ENCODE measurements at places on chromosomes 1 and 21.

- no peak for DNase-seq
These were observed 6.8 kb upstream of the IFNAR1 start for GRCh38 chr21:33317786-33318486.

DNA sequence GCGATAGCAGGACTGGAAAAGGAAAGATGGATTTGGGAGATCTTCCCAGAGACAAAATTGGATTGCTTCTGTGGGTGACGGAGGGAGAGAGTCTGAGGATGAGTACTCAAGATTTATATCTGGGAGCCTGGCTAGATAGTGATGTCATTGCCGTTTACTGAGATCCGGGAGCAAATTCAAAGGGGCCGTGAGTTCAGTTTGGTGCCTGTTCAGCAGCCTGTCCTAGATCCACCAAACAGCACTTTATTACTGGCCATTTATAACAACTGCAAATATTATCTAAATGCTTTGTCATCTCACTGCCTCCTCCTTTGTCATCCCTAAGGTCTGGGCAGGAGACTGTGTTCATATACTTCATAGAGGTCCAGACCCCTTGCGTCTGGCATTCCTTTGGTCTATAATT, 29.2 kb downstream of the MAPKAPK2 start:
- DNase-seq, result peak; percentile 87

DNA sequence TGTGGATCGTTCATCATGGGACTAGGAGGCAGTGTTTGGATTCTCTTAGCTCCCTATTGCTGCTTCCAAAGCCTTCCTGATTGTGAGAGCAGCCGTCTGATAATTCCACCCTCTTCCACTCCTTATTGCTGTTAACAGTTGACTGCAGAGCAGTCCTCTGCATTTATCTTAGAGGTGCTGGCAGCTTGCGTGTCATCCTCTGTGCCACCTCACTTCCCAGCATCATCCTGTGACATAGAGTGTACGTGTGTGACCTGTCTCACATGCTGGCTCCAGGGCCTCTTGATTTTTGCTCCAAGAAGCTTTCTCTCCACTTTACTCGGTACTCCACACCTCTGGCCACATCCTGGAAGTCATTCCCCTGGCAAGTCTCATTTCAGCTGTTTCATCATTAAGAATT, 53.0 kb upstream of the DYNLT5 start:
- DNase-seq, result peak; percentile 17

- no peak for DNase-seq
These were observed 1.7 kb upstream of the IBA57 start for GRCh38 chr1:228163776-228164519.

GRCh38 chr1:19418503-19418971, 66.8 kb downstream of the CAPZB start:
- peak; percentile 51 for DNase-seq

- no peak for DNase-seq
These were observed 41.0 kb downstream of the MFSD2A start for GRCh38 chr1:39995973-39996393.

DNA sequence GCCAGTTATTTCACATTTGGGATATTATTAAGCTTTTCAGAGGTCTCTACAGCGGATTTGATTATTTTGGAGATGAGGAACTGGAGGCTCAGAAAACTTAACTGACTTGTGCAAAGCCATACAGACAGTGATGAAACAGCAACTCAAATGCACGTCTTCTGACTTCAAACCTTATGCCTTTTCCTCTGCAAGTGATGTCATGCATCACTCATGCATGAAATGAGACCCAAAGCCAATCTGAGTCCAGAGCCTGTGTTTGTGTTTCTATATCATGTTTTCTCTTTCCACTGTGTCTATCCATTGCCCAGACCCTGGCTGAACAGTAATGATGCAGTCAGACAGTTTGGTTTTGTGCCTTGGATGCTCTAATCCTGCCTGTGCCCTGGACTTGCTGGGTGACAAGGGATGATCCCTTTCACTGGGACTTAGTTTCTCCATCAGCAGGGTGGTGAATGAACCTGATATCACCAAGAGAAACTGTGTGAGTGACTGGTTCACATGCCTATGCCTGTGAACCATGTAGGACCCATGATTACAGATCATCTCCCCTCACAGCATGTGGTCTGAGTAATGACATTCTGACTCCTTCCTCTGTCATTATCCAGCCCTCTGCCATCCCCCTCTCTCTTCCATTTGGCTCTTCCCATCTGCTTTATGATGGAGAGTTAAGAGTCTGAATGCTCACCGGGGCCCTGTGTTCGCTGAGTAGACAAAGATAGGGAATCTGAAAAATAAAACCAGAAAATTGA, 33.4 kb downstream of the SLAMF6 start:
- no peak for DNase-seq

DNA sequence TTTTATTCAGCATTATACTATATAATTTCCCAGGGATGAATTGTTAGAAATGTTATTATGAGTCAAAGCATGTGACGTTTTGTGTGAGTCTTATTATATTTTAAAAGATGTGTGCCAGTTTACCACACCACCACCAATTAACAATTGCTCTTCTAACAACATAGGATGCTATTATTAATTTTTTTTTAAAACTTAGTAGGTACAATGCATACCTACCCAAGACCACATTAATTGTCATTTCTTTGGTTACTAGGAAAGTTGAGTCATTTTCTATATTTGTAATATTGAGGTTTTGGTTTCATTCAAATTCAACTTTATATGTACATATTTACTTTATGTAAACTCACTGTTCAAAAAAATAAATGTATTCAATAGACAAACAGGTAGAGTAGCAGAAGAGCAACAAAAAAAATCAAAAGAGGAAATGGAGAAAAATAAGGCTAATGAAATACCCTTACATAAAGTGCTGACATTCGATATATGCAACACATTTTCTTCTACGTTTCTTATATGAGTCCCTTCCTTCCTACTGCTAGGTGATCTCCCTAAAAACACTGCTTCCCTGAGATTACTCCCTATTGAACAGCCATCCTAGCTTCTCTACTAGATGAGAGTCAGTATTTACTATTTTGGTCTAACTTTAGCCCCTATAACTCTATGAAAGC, 9.6 kb downstream of the GCLM start:
- DNase-seq, result no peak

DNA sequence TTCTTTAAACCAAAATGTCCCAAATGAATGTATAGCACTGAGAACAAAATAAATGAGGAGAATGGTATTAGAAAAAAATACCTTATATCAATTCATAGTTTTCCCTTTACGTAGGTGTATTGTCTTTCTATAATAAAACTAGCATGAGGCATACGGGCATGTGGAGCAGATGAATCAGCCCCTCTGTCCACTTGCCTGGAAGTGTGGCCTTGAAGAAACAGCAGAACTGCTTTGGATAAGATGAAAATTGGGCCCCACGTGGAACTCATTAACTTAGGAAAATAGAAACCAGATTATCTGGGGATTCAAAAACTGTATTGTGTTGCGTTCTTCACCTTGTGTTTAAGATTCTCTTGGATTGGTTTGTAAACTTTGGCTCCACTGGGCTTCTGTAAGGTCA, 356.8 kb upstream of the B3GALT2 start:
- DNase-seq, result peak; percentile 16

- DNase-seq, result peak; percentile 79
These were observed 56.9 kb upstream of the ATP2B4 start for GRCh38 chr1:203569490-203570318.

- DNase-seq, result peak; percentile 23
These were observed 7.4 kb downstream of the WNT3A start for GRCh38 chr1:228013935-228014930.
